Bronchial epithelial cell (primary cell): ENCODE measurements at places on chromosomes 4 and X. TPM values are rescaled to one million over a fixed set of nuclear protein-coding genes. Genes with fewer than 3 reads are reported as not detected.
A peak's percentile ranks its signal among the peaks of the same experiment; 100 is the strongest.

DNA sequence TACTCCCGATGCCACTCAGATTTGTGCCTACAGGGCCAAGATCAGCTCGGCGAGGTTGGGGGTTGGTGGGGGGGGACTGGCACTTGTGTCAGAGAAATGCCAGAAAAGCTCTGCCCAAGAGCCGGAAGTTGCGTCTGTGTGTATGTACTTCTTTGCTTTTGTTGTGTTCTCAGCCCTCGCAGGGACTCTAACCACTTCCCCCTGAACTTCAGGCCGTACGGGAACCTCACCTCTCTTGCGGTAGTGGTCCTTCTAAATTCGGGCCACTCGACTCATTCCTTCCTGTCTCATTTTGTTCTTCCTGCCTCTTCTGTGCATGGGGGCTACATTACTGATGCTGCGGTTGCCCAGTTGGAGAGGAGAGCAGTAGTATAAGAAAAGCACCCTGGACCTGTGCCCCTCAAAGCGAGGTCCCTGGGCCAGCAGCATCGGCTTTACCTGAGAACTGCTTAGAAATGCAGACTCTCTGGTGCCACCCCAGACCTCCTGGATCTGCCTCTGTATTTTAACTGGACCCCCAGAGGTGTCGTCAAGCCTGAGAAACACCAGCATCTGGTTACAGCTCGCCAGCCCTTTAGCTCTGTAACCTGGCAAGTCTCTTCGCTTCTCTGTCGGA lies 146.3 kb upstream of the RPS6KA3 start:
- DNase-seq = no peak

- no peak for DNase-seq
Measured at GRCh38 chr4:72770708-72771107, 201.7 kb upstream of the ADAMTS3 start.

GRCh38 chr4:7337196-7338058 lies 97.3 kb downstream of the PSAPL1 start:
- no peak for DNase-seq

GRCh38 chrX:24124244-24124799 lies 25.2 kb upstream of the ZFX start:
- no peak for DNase-seq

DNA sequence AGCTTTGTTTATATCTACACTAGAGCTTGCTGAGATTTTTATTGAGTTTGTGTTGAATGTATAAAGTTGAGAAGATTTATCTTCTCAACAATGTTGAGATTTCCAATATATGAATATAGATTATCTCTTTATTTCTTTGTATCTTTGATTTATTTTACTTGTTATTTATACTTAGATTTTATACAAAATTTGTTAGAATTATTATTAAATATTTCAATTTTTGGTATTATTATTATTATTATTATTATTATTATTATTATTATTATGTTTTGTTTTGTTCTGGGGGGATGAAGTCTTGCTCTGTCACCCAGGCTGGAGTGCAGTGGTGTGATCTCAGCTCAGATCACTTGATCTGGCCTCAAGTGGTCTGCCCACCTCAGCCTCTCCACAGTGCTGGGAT lies 322.5 kb downstream of the PPARGC1A start:
- no peak for DNase-seq

- DNase-seq = no peak
Measured at GRCh38 chrX:107709266-107709806, 66.3 kb downstream of the TSC22D3 start.

GRCh38 chrX:107766470-107767150 lies 9.0 kb downstream of the TSC22D3 start:
- DNase-seq = peak; percentile 68

- DNase-seq = no peak
Measured at GRCh38 chr4:172515266-172515879, 653.2 kb upstream of the GALNT7 start.

DNA sequence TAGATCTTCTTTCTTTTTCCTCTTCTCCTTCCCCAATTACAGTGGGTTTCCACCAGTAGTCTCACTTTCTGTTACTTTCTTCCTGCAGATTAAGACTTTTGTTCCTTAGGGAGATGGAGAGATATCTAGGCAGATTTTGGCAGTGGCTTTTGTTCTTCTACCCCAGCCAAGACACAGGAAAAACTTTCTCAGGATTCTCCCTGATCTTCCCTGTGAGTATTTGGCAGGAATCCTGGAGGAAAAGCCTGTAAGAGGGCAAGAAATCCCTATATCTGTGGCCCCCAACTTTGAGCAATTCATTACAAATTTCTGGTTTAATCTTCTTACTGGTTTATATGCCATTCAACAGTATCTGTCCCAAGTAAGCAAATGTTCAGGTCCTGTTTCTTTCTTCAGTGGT lies 21.9 kb downstream of the SLC9A7 start:
- no peak for DNase-seq

DNA sequence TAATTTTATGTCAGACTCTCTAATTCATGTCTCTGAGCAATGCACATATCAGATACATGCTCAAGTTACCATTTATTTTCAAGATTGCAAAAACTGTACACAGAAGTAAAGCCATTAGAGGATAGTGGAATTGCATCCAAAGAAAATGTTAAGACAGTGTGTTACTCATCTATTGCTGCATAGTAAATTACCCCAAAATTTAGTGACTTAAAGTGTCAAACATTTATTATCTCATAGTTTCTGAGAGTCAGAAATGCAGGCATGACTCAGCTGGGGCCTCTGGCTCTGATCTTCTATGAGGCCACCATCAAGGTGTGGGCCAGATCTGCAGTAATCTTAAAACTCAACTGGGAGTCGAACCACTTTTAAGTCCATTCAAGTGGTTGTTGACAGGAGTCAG lies 275.2 kb downstream of the QDPR start:
- DNase-seq = no peak

GRCh38 chr4:75054078-75054477 lies 121.2 kb downstream of the PARM1 start:
- no peak for DNase-seq

DNA sequence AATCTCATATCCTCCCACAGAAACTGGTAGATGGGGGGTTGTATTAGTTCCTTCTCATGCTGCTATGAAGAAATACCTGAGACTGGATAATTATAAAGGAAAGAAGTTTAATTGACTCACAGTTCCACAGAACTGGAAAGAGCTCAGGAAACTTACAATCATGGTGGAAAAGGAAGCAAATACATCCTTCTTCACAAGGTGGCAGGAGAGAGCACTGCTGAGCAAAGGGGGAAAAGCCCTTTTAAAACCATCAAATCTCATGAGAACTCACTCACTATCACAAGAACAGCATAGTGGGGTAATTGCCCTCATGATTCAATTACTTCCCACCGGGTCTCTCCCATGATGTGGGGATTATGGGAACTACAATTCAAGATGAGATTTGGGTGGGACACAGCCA lies 250.5 kb upstream of the GPRIN3 start:
- DNase-seq = peak; percentile 32

- DNase-seq = no peak
Measured at GRCh38 chr4:21885770-21886169, 62.8 kb downstream of the KCNIP4 start.

GRCh38 chrX:110427076-110427475 lies 68.4 kb downstream of the RTL9 start:
- DNase-seq = no peak

DNA sequence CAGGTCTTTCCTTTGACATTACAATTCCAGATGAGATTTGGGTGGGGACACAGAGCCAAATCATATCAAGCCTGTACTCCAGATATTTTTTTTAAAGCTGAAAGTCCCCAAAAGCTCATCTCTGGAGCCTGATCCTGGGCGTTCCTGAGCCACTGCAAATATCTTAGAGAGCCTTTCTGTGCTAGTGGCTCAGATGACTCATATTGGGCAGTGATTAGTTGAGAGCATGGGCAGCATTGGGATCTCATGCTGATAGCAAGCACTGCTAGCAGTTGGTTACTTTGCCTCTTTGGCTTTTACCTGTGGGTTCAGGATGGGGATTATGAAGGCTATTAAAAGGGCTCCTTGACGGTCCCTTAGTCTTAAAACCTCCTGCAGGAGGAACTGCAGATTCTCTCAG lies 51.4 kb upstream of the SCRG1 start:
- DNase-seq = peak; percentile 5

- DNase-seq = no peak
Measured at GRCh38 chr4:104500442-104500841, 5.7 kb upstream of the CXXC4 start.

Gene SMIM10
- total RNA-seq = not detected in 2 replicates

Gene FHDC1
- total RNA-seq = 0.53 and 2.4 TPM in 2 replicates

Gene EDA2R
- total RNA-seq = 3.8 and 5.3 TPM in 2 replicates

Gene MAGEA4
- not detected in 2 replicates for total RNA-seq

Gene SMAD1
- 11.1 and 16.6 TPM in 2 replicates for total RNA-seq

Gene BEX1
- total RNA-seq = not detected in 2 replicates

Gene POLN
- 1.4 and 1.6 TPM in 2 replicates for total RNA-seq

Gene NEXMIF
- under 0.01 TPM in 2 replicates for total RNA-seq

Gene PRR32
- not detected in 2 replicates for total RNA-seq

Gene TLR2
- total RNA-seq = 1.3 and 2.6 TPM in 2 replicates

Gene CENPVL1
- not detected in 2 replicates for total RNA-seq
